ENCODE measurements at places on chromosomes 6 and 20.
A peak's percentile ranks its signal among the peaks of the same experiment; 100 is the strongest.

- no peak for DNase-seq
These were observed 134.9 kb downstream of the BCAS1 start for GRCh38 chr20:53935344-53936084.

DNA sequence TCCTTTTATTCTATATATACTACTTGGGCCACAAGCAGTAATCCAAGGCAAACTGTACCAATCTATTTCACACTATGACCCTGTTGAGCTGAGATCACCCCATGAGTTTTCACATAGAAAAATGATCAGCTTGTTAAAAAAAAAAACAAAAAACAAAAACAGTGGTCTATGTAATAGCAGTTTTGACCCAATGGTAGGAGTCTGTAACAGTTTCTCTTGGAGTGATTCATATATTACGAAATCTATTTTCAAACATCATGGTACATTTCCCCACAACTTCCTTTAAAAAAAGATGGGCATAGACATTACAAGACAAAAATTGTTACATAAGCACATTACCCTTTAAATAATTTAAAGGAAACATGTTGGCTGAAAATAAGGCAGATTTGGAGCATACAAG lies 78.1 kb downstream of the PRSS35 start:
- no peak for DNase-seq

DNA sequence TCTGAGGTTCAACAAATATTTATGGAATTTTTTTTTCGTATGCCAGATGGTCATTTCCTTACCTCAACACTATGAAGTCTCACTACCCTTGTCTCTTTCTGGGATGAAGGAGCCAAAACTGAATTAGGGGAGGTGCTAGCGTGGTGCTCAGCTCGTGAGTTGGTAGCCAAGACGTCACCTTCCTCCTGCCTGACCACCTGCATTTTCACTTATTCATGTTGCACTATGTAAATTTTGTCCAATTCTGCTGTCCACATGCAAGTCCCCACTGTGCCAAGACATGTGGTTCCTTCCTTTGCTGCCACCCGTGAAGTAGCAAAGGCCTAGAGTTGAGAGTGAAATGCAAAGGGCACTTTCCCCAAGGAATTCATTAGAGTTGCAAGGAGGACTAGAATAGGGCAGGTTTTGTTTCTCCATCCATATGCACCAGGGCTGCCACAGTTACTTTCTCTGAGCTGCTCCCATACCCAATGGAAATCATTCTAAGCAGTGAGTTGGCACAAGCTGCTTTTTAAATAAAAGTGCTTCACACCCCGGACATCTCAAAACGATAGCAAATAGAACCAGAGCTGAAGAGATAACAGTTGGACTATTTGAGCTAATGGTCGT lies 591.3 kb upstream of the NOX3 start:
- DNase-seq, result no peak

- no peak for DNase-seq
These were observed 12.1 kb downstream of the LGSN start for GRCh38 chr6:63307581-63308246.

DNA sequence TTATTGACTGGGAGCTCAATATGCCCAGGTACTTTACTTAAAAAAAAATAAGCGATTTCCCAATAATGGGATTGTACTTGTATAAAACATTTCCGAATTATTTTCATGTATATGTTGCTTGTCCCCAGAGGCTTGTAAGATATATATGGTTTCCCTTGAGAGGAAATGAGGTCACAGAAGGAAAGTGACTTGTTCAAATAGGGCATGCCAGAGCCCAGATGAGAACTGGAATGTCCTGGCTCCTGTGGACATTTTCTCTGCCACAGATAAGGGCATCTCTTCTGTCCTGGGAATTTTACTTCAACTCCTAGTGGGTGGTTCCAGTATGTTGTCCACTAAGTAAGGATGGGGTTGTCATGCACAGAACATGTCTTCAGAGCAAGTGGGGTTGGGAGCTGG lies 63.0 kb downstream of the LYRM2 start:
- DNase-seq, result no peak

- no peak for DNase-seq
These were observed 17.1 kb downstream of the DEFB114 start for GRCh38 chr6:49946835-49947234.

- no peak for DNase-seq
These were observed 9.9 kb downstream of the CCDC167 start for GRCh38 chr6:37489697-37490336.

DNA sequence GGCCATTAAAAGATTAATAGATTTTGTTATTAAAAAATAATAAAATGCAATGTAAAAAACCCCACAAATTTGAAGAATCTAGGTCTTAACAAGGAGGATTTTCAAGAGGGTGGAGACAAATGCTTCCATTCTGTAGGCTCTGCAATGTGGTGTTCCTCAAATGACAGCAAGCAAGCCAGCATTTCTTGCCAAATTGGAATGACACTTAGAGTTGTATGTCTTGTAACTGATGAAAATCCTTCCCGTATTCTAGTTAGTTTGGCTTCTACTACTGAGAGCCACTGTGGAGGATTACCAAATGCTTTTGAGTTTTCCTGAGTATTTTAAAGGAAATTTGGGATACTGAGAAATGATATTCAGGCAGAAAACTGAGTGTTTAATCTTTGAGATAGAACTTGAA lies 1225.5 kb upstream of the CITED2 start:
- DNase-seq, result no peak

- DNase-seq, result no peak
These were observed 542.2 kb downstream of the GRIK2 start for GRCh38 chr6:101935732-101936131.

GRCh38 chr20:25019381-25020155 lies 27.0 kb upstream of the APMAP start:
- no peak for DNase-seq

GRCh38 chr20:24785141-24786110 lies 163.6 kb upstream of the CST7 start:
- no peak for DNase-seq

DNA sequence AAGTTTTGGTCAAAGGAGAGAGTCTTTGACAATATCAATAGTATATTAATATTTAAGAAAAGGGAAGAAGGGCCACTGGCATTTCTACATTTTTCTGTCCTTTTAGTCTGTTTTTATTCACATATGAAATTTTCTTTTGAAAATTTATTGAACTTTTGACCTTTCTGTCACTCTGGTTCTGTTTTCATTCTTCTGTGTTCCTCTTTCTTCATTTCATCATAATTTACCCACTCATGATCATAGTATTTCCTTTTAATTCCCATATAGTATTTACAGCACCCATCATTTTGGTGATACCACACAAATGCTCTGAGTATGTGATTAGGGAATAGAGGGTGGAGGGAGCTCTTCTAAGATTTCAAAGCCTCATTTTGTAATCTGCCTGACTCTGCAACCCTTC lies 142.8 kb downstream of the GJA1 start:
- DNase-seq, result no peak

DNA sequence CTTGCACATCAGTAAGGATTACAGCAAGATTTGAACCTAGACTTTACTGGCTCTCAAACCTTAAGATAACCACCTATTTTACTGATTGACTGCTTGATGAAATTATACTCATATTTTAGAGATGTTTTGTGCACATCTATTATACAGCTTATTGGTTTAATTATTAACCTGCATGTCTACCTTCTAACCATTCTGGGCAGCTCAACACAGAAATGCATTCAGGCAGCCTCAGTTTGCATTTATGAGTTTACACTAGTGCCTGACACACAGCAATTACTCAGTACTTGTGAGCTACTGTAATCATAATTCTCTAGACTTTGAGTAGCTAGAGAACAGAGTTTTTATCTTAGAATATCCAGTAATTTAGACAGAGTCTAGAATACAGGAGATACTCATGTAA lies 273.9 kb upstream of the THEMIS start:
- DNase-seq, result no peak

DNA sequence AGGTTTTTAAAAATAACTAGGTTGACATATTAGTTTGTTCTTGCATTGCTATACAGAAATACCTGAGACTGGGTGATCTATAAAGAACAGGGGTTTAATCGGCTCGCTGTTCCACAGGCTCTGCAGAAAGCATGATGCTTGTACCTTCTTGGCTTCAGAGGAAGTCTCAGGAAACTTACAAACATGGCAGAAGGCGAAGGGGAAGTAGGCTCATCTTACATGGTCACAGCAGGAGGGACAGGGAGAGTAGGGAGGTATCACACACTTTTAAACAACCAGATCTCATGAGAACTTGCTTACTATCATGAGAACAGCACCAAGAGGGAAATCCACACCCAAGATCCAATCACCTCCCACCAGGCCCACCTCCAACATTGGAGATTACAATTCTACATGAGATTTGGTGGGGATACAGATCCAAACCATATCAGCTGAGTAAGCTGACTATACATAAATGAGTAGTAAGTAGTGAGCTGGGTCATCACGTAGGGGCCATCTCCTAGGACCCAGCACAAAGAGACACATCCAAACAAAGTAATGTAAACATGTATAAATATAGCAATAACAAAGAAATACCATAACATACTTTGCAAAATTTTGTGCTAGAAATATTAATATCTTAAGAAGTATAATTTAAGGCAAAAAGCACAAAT lies 31.4 kb upstream of the SIRPG start:
- no peak for DNase-seq

DNA sequence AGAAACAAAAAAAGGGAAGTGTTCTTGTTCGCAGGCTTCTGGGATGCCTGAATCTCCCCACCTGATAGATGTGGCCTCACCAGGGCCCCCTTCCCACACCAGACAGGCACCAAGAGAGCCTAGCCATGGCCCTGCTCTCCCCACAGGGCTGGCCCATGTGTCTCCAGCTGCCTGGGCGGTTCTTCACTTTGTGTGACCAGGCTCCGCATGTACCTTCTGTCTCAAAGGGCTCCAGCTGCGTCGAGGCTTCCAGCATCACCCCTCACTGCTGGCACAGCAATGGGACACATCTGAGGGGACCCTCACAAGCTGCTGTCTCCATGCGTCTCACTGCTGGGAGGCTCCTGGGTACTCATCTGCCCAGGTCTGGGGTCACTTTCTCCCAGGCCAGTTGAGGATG lies 362.9 kb downstream of the ZFAND3 start:
- no peak for DNase-seq

DNA sequence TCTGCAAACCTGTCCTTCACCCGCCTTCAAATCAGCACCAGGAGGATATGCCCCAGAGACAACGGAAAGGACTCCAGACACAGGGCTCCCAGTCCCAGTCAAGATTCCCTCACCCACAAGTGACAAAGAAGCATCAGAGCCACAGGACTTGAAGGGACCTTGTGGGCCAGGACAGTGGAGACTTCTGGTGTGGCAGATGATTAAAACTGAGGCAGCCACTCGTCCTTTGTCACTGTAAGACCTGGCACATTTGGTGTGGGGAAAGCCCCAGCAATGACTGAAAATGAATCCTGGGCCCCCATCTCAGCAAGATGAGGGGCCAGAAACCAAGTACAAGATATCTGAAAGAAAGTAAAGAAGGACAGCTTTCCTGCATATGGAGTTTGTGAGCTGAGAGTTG lies 15.6 kb upstream of the GMPR start:
- no peak for DNase-seq

DNA sequence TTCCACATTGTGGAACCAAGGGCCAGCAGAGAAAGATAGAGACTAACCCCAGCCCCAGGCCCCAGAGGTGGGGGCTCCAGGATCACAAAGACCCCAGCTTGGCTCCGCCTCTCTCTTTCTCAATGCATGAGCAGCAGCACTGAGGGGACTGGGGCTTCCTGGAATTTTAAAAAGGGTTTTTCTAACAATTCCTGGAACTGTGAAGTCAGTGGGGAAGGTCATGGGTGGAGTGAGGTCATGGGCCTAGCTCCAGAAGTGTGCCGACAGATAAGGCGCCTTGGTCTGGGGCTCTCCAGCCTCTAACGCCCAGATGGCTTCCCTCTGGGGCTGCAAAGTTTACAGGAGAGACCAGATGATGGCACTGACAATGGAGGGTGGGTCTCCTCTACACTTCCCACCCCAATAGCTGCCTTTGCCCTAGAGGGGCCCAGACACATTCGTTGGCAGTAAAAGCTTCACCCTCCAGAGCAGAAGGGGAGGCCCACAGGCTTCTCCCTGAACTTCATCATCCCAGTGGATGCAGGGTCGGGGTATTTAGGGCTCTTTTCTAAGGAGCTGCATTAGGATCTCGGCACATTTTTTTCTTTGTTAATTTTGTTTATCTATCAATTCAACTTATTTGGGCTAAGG lies 46.9 kb upstream of the CD93 start:
- no peak for DNase-seq

DNA sequence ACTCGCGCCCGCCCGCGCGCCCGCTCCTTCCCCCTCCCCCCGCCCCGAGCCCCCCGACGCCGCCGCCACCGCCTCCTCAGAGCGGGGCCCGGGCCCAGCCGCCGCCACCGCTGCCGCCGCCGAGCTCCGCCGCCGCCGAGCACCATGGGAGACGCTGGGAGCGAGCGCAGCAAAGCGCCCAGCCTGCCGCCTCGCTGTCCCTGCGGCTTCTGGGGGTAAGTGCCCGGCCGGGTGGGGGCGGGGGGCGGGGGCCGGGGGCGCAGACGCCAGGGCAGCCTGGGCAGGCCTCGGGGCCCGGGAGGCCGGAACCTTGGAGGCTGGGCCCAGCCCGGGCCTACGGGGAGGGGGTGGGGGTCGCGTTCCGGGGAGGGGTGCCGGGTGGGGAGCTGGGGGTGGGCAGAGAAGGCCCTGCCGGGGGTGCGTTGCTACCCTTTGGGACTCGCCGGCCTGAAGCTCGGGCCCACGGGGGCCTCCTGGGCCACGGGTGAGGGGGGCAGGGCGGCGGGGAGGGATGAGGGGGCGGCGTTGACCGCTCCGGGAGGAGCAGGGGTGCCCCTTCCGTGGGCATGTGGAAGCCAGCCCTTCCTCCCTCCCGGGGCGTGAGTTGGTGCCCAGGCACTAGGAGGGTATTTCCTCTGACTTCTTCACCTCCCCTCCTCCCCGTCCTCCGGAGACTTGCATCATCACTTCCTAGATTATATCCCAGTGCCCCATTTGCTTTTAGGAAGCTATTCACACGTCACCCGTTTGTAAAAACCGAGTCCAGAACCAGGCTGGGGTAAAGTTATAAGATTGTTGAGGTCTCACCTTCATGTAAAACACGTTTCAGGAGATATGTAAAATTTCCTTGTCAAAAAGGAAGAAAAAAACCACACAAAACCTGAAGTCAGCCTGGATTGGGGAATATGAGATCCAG lies 533 bp downstream of the ZFAND3 start:
- DNase-seq, result peak; percentile 24

DNA sequence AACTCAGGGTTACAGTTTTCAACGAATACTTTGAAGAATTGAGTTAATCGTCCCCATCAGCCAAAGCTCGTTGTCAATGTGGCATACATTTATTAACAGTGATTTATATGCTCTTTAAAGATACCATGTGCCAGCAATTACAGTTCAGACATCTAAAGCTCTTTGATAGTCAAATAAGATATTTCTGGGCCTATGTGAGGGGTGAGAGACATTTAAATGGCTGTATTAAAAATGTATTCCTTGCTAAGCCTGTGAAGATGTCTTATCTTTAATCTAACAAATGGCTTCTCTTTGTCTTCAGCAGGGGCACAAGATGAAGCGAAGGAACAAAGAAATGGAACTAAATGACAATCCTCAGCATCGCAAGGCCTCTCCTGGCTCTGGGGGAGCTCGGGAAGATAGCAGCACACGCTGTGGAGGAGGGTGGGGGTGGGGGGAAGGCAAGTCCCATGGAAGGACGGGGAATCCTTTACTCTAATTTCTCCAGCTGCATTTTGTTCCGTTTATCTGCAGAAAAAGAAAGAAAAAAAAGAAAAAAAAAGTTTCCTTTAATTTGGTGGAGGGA lies 523.6 kb downstream of the KIF16B start:
- DNase-seq, result no peak
